ENCODE measurements at places on chromosomes 6 and 20.

DNA sequence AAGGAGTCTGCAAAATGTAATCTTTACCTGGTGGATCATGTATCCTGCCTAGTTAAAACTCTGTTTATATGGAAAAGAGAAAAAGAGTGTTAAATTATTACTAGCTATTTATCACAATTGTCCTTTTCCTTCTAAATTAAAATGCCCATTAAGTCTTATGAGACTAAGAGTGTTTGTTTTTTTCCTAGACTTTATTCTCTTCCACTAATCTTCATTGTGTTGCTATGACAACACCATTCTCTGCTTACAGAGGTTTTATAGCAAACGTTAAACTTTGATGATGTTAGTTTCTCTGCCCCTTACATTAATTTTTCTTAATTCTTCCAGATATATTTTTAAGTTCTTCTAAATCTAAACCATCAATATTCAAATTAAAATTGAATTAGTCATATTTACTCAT lies 420.8 kb downstream of the TBC1D32 start:
- no peak for DNase-seq

- DNase-seq: no peak
Measured at GRCh38 chr6:169811072-169811471, 59.6 kb downstream of the ERMARD start.

GRCh38 chr6:87807475-87807874 lies 105.4 kb upstream of the AKIRIN2 start:
- DNase-seq: no peak

DNA sequence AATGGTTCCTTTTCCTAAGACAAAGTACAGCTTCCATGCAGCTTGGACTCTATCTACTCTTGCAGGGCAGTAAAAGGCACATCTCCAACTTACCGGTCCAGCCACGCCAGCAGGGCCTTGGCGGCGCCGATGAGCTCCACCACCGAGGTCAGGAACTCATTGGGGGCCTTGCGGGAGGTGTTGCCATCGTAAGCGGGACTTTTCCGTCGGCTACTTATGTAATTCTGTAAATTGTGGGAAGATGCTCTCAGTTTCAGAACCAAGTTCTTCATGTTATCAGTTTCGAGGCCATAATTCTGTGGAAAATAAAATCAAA lies 68.5 kb downstream of the CNKSR3 start:
- no peak for DNase-seq

- DNase-seq: no peak
Measured at GRCh38 chr20:24768713-24769601, 180.1 kb upstream of the CST7 start.

GRCh38 chr6:11654876-11655275 lies 117.3 kb downstream of the TMEM170B start:
- DNase-seq: no peak

GRCh38 chr6:124040655-124041054 lies 237.0 kb downstream of the NKAIN2 start:
- no peak for DNase-seq

DNA sequence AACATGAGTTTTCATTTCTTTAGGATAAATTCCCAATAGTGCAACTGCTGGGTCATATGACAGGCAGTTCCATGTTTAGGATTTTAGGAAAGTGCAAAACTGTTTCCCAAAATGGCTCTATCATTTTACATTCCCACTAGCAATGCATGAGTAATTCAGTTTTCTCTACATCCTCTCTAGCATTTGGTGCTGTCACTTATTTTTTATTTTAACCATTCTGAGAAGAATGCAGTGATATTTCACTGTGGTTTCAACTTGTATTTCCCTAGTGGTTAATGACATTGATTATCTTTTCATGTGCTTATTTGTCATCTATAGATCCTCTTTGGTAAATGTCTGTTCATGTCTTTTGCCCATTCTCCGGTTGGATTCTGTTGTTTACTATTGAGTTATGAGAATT lies 82.7 kb downstream of the PHIP start:
- no peak for DNase-seq

GRCh38 chr20:13990465-13990864 lies at the start of gene SEL1L2:
TSS of gene SEL1L2 (minus strand) at chr20:13990614. CDS start at chr20:13990534, 80 bp downstream.
- no peak for DNase-seq

DNA sequence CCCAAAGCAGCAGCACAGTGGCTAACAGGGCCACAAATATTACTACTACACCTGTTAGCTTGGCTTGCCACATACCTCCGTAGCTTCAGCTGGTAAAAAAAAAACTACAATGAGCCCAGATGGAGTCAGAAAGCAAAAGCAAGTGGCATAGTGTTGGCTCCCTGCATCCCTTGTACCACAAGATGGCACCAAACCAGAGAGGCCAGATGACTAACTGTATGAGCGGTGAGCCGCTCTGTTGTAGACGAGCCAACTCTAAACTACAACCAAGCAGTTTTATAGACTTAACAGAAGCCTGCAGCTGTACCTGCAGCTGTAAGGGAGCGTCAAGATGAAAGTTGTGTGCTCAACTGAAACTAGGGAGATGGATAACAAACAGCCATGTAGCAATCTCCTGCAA lies 84.5 kb upstream of the MCHR2 start:
- no peak for DNase-seq

DNA sequence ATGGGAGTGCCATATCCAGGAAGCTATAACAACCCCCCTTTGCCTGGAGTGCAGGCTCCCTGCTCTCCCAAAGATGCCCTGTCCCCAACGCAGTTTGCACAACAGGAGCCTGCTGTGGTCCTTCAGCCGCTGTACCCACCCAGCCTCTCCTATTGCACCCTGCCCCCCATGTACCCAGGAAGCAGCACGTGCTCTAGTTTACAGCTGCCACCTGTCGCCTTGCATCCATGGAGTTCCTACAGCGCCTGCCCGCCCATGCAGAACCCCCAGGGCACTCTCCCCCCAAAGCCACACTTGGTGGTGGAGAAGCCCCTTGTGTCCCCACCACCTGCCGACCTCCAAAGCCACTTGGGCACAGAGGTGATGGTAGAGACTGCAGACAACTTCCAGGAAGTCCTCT lies 56.7 kb upstream of the TMEM181 start:
- DNase-seq: no peak

GRCh38 chr20:20549267-20549612 lies 163.2 kb downstream of the RALGAPA2 start:
- DNase-seq: no peak

DNA sequence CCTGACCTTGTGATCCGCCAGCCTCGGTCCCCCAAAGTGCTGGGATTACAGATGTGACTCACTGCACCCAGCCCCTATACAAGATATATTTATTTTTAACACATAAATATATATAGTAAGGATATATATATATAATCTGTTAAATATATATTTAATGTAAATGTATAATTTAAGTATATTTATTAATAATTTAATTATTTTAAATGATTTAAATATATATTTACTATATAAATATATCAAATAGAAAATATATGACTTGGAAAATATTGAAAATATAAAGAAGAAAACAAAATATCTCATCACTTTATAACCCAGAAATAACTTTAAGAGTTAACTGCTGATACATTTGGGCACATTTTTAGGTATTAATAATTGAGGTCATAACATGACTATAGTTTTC lies 324.7 kb downstream of the SYNE1 start:
- DNase-seq: no peak

DNA sequence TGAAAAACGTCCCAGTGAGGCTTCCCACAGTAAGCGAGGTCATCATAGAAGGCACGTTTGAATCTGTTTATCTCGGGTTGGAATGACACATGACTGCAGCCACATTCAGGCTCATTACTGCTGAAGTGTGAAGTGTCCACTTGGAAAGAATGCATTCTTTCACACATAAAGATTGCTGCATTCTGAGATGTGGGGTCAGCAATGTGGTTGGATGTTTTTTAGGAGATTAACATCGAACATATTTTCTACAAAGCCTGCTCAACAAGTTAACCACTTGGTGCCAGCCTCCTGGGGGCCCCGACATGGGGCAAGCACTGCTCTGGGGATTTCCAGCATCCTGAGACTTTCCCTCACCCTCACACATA lies 79.9 kb downstream of the BMP6 start:
- no peak for DNase-seq

DNA sequence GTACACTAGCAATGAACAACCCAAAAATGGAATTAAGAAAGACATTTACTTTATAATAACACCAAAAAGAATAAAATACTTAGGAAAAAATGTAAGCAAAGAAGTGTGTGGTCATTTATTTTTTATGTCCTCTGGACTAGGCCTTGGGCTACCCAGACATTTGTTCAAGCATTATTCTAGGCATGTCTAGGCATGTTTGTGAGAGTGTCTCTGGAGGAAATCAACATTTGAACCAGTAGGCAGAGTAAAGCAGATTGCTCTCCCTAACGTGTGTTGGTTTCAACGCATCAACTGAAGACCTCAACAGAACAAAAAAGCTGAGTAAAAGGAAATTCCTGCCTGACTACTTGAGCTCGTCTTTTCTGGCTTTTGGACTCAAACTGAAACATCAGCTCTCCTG lies 84.5 kb downstream of the ANKEF1 start:
- no peak for DNase-seq

DNA sequence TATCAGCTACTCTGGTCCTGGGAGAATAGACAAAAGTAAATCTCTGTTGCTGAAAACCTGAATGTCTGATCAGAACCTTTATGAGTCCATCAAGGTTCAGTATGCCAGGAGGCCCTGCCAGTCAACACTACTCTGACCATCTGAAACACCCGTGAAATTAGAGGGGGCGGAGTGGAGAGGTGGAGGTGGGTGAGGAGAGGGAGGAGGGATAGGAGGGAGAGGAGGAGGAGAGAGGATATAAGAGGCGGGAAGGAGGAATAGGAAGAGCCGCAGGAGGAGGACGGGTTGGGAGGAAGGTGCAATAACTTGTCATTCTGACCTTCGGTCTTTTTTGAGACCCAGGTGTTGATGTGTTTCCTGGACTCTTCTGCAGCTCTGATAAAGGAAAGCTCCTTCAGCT lies 8.0 kb downstream of the SERPINB9 start:
- DNase-seq: no peak

DNA sequence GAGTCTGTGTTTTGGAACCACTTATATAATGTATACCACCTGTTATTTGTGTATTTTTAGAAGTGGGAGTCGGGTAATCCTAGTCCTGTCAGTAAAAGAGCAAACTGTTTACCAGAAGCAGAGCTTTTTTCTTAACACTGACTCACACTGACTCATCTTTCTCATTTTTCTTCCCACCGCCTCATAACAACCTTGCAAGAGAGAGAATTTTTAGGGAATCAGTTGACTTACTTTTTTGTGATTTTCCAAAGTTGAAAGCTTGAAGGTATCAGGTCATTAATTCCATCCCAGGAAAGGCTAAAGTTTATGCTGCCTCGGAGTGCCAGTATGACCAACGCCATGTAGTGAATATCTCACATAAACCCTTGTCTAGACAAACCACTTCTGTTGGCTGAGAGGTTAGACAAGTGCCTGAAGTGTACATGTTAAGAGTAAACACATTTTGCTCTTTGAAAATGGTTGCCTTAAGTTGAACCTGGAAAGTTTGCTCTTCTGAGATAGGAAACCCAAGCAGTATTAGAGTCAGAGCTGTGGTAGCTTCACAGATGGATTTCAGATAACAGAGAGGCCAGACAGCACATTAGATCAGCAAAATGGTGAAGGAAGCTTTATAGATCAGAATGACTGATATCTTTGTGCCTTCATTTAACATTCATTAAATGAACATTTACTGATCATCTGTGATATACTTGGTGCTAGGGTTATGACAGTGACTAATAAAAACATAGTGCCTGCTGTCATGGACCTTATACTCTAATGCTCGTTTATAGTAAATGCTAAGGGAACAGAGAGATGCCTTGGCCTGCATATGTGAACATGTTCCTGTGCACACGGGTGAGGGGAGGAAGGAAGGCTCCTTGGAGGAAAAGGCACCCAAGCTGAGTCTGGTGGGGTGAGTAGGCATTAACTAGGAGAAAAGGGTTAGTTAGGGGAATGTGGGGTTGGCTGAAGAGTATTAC lies 29.1 kb upstream of the PKIG start:
- no peak for DNase-seq

DNA sequence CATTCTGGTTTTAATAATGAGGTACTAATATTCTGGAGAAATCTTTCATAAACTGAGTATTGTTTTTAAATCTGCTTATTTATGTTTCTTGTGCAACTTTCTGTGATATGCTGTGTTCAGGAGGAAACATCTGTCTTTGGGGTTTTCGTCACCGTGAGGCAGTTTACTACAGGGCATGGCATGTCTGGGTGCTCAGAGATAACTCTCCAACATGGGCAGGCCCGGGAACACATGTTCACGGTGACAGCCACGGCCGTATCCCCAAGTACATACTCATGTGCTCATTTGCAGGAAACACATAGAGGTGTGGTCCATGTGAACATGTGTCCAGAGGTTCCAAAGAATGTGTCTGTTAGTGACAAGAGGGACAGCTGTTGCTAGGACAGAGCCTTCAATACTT lies 62.1 kb upstream of the CNKSR3 start:
- no peak for DNase-seq

DNA sequence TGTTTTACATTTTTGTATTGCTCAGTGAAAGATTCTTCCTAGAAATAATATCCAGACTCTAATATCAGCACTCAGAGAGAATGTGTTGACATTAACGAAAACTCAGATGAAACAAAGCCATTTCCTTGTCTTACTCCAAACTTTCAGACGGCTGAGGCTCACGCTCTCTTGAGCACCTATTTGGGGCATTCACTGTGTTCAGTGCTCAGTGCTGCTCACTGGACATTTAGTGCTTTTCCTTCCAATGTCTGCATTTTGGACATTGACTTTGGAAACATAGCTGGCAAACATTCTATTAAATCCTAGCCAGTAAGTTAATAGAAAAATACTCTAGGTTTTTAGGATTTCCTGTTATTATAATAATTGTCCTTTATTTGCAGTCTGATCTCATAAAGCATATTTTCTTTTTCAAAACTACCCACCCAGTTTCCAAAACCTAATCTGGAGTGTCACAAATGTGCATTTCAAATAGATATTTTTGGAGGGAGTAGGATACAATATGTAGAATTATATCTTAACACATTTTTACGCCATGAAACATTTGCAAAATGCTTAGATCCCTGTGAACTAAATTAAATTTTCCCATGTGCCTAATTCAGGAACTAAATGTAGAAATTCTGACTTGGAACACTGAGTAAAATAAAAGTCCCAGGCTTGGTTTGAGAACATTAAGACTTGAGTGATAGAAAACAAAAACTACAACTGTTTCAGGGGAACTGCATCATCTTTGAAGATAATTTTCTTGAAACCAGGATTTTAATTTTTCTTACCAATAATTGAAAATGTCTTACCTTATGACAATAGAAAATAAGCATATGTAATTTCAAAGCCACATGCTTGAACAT lies 91.7 kb upstream of the B3GAT2 start:
- no peak for DNase-seq

DNA sequence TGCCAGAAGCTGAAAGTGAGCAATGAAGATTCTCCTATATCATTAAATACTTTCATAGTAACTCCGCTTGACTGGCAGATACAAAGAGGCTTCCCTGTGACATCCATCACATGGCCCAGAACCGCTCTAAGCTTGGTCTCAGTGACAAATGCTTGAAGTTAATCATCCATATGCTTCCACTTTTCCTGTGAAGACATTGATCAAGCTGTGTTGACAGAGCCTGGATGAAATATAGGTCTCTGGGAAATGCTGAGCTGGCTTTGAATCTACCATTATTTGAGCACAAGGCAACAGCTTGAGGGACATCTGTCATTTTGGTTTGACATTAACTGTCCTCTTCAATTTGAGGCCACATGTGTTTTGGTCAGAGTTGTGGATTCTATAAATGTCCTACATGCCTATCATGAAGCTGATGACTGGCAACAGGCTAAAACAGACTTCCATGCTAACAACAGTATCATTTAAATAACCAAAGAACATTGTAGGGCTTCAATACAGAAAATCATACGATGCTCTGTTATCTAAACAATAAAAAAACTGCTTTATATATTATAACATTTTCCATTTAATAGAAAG lies 402.2 kb upstream of the IRAK1BP1 start:
- DNase-seq: no peak

GRCh38 chr6:61894536-61894935 lies 391.5 kb downstream of the KHDRBS2 start:
- no peak for DNase-seq
